ENCODE measurements at places on chromosomes 2 and 18.

DNA sequence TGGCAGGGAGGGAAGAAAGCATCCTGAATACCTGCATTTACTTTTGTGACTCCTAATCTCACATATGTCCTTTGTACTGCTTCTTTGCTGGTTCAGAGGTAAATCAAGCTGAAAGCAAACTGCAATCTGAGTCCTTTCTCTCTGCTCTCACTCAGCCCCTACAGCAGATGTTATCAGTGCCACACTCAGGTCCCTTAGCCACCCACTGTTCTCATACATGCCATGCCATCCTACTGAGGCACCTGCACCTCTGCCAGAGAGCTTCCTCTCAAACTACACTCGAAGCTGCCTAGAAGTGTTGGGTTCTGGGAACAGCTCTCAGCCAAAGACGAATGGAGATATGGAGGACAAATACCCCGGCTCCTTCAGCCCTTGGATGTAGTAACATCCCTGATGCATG, 244.5 kb downstream of the TXNL1 start:
- no peak for DNase-seq

GRCh38 chr18:77197073-77197472, 52.6 kb upstream of the GALR1 start:
- DNase-seq: no peak

DNA sequence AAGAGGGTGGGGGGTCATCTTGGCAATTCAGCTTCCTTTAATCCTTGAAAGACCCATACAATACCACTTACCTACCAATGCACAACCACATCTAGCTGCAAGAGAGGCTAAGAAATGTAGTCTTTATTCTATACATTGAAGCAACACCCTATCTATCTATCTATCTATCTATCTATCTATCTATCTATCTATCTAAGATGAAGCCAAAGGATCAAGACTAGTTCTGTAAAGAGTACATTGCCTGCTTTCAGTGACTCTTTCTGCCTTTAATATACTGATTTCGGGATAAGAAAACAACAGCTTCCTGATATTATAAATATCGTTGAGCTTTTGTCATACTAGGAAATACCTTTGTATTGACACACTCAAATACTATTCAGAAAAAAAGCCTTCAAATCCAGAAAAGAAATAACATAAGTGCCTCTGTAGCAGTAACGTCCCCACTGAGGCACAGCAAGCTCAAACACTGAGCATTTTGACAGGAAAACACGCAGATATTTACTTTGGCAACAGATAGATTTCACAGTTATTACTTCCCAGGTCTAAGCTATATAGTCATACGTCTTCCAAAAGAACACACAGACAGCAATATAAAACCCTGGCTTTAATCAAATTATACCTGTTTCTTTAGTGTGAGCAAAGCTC, 139.4 kb upstream of the SERTAD2 start:
- DNase-seq: no peak

DNA sequence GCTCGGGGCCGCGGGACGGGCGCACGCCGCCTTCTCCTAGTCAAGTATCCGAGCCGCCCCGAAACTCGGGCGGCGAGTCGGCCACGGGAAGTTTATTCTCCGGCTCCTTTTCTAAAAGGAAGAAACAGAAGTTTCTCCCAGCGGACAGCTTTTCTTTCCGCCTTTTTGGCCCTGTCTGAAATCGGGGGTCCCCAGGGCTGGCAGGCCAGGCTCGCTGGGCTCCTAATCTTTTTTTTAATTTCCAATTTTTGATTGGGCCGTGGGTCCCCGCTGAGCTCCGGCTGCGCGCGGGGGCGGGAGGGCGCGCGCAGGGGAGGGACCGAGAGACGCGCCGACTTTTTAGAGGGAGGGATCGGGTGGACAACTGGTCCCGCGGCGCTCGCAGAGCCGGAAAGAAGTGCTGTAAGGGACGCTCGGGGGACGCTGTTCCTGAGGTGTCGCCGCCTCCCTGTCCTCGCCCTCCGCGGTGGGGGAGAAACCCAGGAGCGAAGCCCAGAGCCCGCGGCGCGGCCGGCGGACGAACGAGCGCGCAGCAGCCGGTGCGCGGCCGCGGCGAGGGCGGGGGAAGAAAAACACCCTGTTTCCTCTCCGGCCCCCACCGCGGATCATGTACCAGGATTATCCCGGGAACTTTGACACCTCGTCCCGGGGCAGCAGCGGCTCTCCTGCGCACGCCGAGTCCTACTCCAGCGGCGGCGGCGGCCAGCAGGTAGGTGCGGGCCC, 617 bp downstream of the FOSL2 start:
- peak; percentile 49 for DNase-seq

DNA sequence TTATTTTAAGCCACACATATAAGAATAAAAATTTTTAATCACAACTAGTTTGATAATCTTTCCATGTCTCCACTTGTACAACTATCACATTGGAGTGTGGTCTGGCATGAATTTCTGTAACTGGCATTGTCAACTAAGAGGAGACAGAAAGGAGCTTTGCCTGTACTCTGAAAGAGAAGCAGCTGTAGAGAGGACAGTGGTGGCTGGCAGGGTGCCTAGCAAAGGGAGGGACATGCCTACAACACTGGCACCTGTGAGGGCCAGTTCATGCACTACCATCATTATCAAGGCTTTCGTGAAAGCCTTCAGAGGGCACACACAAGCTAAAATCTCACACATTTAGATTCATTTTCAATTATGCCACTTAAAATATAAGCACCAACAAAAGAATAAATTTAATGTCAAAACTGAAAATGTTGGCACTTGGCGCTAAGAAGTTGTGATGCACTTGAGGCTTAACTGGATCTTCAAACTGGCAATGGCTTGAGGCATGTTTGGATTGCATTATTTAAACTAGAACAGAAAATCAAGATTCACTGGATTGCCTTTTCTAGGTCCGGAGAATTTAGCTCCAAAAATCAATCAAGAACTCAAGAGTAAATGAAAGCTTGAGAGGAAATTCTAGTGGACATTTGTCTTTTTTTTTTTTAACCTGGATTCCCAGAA, 238.6 kb downstream of the ZNF385B start:
- no peak for DNase-seq

- DNase-seq: no peak
Measured at GRCh38 chr2:20737505-20737904, 70.6 kb downstream of the GDF7 start.

DNA sequence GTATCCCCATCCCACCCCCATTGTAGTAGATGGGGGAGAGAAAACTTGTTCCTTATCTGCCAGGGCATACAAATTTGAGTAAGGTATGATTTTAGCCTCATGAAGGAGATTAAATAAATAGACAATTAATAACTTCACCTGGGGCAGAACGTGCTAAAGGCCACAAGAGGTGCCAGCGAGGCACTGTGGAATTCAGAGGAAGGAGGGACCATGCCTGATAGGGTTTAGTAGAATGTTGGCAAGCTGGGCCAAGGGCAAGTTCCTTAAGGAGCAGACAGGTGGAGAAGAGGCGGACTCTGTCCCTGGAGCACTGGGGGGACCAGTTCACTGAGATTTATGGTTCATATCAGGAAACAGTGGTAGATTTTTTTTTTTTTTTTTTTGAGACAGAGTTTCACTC, 22.5 kb downstream of the STAMBP start:
- DNase-seq: no peak

- no peak for DNase-seq
Measured at GRCh38 chr2:173922760-173923159, 42.4 kb downstream of the SP3 start.

GRCh38 chr18:7196421-7196820, 34.5 kb upstream of the LRRC30 start:
- DNase-seq: no peak

Measured in stimulated activated effector memory CD8-positive, alpha-beta T cell treated with anti-CD3 and anti-CD28 coated beads, Interleukin-12 subunit alpha, Interleukin-12 subunit beta, amount 100 ng/mL, for 72 hours (primary cell).